ENCODE measurements at places on chromosomes 3 and 15.

GRCh38 chr3:10026084-10026890, at the start of gene FANCD2:
TSS of gene FANCD2 (plus strand) at chr3:10026437. CDS start at chr3:10028658, 2,221 bp downstream.
- peak; percentile 84 for DNase-seq

- DNase-seq: no peak
These were observed 390 bp upstream of the AP2M1 start for GRCh38 chr3:184174284-184174645.

- DNase-seq: no peak
These were observed 47.4 kb downstream of the EXOG start for GRCh38 chr3:38543586-38543985.

GRCh38 chr3:25910997-25911396, 121.1 kb downstream of the OXSM start:
- DNase-seq: peak; percentile 1

DNA sequence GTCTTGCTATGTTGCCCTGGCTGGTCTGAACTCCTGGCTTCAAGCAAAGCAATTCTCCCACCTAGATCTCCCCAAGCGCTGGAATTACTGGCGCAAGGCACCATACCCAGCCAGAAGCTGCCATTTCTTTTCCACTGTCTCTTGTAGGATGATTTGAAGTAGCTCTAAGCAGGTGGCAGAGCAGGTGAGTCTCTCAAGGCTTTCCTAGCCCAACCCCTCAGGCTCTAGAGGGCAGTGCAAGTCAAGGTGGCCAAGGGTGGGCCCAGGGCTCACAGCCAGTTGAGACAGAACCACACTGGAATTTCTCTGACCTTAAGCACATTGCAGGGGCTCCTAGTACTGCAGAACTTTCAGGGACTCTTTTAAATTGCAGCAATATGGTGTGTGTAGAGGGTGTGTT, 15.6 kb upstream of the DAG1 start:
- no peak for DNase-seq

- DNase-seq: no peak
These were observed 44.7 kb upstream of the GOLM2 start for GRCh38 chr15:44243829-44244228.

Data from effector CD8-positive, alpha-beta T cell (primary cell).